ENCODE measurements at places on chromosomes 12 and 14. TPM values are rescaled to one million over a fixed set of nuclear protein-coding genes. Genes with fewer than 3 reads are reported as not detected.
A peak's percentile ranks its signal among the peaks of the same experiment; 100 is the strongest.

Gene SERPINA10
- polyA plus RNA-seq: 0.31 TPM

Gene RHEBL1
- polyA plus RNA-seq: 2.0 TPM

- no peak for DNase-seq
Measured at GRCh38 chr14:61474701-61475100, 153.3 kb downstream of the PRKCH start.

GRCh38 chr12:24012528-24012927, 63.1 kb upstream of the SOX5 start:
- no peak for DNase-seq

Gene GARIN6
- 0.12 TPM for polyA plus RNA-seq

GRCh38 chr12:20523658-20524057, 155.3 kb downstream of the PDE3A start:
- no peak for DNase-seq

GRCh38 chr14:23929822-23930294, 23.7 kb upstream of the DHRS4 start:
- DNase-seq: peak; percentile 64
